ENCODE measurements at places on chromosomes 12 and 14. TPM values are rescaled to one million over a fixed set of nuclear protein-coding genes. Genes with fewer than 3 reads are reported as not detected.

KRT71 gene
- polyA plus RNA-seq = not detected

- no peak for DNase-seq
These were observed 127.3 kb downstream of the RFLNA start for GRCh38 chr12:124422142-124422569.

DNA sequence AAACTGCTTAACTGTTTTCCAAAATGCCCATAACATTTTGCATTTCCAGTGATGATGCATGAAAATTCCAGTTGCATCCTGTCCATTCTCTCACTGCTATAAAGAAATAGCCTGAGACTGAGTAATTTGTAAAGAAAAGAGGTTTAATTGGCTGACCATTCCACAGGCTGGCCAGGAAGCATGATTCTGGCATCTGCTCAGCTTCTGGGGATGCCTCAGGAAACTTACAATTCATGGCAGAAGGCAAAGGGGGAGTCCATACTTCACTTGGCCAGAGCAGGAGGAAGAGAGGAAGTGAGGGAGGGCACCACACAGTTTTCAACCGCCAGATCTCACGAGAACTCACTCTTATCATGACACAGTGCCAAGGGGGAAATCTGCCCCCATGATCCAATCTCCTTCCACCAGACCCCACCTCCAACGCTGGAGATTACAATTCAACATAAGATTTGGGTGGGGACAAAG, 18.2 kb upstream of the CLEC2D start:
- DNase-seq = no peak

DNA sequence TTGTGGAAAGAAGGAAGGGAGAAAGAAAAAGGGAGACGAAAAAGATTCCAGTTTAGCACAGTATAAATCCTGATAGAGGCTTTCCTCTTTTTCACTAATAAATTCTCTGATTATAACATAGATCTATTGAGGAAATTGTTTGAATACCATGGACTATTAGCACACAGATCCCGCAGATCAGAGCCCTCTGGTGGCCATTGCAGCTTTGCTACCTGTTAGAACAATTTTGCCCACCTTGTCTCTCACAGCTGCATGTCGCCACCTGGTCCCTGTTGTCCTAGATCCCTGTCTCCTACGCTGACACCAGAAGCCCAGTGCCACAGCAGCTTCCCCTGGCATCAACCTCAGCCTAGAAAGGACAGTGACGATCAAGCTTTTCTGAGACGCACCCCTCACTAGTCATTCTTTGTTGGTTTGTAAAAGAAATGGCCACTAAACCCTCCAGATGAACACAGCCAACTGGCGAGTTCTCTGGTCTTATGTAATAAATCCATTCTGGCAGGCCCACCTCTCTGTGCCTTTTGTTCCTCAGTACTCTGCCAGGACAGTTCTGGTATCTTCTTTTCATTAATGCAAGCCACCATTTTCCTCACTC, 9.9 kb downstream of the GPHB5 start:
- DNase-seq = peak; percentile 7

- DNase-seq = no peak
These were observed 22.6 kb upstream of the TRAF3 start for GRCh38 chr14:102754370-102755262.

STYX gene
- polyA plus RNA-seq = 19.0 TPM

PRB2 gene
- 1.5 TPM for polyA plus RNA-seq

BEST3 gene
- 0.48 TPM for polyA plus RNA-seq

DNA sequence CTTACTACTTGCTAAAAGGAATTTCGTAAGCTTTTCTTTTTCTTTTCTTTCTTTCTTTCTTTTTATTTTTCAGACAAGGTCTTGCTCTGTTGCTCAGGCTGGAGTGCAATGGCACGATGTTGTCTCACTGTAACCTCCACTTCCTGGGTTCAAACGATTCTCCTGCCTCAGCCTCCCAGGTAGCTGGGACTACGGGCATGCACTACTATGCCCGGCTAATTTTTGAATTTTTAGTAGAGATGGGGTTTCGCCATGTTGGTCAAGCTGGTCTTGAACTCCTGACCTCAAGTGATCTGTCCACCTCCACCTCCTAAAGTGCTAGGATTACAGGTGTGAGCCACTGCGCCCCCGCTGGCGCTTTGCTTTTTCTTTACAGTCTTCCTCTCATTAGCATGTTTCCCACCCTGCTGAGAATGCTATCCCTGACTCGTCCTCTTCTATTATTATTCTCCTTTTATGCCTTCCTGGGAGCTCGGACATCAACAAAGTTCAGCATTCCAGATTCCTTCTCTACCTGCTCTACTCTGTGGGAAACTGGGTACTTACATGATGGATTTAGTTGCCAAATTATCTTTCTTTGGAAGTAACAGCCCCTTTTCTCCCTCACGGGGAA, 3.1 kb downstream of the MTHFD1 start:
- no peak for DNase-seq

CIROP gene
- polyA plus RNA-seq = not detected

DNA sequence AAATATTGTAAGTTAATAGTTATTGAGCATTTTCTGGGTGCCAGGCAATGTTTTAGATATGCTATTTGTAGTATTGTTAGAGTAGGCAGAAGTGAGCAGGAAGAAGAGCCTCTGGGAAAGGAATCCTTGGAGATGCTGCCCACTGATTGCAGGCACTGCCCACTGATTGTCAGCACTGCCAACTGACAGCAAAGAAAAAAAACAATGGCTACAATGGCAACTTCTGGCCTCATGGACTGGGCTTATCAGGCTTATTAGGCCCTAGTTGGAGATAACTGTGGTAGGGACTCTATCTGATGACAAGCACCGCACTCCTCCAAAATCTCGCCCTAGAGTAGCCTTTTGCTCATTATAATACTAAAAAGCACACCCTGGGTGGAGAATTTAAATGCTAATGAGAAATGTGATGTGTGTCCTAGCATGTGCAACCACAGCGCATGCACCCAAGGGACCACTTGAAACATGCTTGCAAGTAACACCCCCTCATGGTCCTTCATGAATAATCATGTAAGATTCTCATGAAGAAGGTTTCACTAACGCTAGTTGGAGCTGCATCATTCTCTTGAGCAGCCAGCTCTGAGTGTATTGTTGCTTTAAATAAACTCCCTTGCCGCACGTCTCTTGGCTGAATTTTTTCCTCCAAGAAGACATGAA, 103.5 kb upstream of the PPP4R3A start:
- DNase-seq = no peak

GRCh38 chr12:62403031-62403430, 63.6 kb upstream of the MON2 start:
- DNase-seq = no peak

- DNase-seq = peak; percentile 74
These were observed 182.5 kb downstream of the VRK1 start for GRCh38 chr14:96979611-96980074.

NEUROD4 gene
- not detected for polyA plus RNA-seq

DNA sequence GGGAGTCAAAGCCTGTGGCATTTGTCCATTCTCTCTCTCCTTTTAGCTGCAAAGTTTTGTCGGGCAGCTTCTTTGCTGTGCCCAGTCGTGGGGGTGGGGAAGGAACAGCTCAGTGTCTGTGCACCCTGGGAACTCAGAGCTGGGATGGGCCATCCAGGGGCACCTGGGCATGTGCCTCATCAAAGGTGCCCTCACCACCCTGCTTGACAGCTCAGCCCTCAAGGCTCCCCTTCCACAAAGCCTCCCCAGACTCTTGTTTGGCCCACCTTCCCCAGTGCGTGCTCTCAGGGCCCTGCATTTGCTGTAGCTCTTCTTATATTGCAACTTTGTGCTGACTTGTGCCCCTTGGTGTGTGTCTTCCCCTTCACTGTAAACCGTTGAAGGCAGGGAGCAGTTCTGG, 112.6 kb downstream of the ESRRB start:
- no peak for DNase-seq

DNA sequence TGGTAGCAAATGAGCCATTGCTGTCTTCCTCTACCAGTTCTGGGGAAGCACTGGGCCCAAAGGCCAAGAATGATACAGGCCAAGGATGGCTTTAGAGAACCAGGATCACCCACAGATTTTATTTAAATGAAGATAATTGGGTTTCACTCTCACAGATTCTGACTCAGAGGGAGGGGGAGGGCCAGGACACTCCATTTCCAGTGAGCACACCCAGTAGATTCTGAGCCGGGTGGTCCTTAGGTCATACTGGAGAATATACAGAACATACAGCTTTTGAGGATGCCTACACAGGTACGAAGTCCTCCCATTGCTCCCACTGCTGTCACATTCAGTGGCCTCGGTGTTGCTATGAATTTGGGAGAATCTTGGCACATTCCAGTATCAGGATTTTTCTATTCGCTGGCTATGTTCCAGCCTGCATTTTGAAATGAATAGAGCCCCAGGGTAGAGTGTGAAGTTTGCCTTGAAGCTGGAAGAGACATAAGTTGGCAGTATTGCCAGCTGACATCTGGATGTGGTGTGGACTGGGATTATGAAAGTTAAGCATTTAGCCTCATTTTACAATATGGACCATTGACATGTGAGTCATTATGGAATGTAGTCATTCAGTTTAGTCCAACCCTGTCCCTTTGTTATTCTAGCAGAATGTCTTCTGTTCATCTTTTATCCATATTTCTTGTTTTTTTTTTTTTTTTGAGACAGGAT, 45.8 kb upstream of the POC1B start:
- no peak for DNase-seq

DNA sequence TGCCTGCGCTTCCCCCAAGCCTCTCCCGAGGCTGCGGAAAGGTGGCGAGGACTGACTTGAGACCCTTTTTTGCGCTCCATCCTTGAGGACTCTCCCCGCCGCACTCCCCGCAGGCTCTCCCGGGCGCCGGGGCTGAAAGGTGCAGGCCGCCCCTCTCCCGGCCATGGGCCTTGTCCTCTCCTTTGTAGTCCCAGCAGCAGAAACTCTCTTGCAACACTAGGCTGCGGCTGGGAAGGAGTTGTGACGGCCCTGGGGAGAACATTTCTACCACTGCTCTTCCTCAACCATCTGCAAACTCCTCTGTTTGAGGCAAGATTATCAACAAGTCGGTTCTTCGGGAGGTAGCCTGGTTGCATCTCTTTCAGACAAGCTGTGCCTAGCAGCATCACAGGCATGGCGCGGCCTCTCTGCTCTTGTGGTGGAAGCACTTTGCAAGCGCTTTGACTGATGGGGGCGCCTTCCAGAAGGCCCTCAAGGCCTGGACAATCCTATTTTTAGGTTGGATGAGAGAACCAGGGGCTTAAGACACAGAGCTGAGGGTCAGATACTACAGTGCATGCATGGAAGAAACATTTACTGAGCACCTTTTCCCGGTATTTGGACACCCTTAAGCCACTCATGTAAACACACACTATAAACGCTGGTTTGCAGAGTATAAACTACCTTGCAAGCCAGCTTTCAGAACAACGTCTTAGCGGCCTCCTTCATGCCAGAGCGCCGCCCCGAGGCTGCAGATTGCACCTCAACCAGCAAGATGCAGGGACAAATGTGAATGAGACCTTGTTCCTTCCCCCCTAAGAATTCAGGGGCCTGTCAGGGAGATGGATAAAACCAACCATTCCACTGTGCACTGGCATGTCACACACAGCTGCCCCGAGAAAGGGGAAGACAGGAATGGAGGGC, 1.2 kb upstream of the PRIMA1 start:
- no peak for DNase-seq

STON2 gene
- polyA plus RNA-seq = 62.3 TPM

- no peak for DNase-seq
These were observed 1.9 kb downstream of the RTL1 start for GRCh38 chr14:100901391-100902183.

DNA sequence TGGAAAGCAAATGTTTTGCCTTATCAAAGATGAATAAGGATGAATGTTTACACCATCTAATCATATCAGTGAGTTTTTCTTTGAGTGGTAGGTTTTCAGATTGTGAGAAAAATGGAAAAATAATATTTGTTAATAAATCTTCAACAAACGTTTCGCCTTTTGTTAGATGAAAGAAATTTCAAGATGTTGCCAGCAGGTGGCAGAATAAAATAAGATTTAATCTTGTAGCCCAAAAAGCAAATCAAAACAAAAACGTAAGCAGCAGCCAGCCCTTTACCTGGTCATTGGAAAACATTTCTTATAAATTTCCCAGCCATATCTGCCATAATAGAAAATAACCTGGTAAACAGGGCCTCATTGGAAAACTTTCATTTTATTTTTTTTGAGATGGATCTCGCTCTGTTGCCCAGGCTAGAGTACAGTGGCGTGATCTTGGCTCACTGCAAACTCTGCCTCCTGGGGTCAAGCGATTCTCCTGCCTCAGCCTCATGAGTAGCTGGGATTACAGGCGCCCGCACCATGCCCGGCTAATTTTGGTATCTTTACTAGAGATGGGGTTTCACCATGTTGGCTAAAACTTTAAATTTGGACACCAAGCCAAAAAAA, 15.4 kb upstream of the TMEM120B start:
- peak; percentile 63 for DNase-seq

GRCh38 chr14:80077262-80077661, 134.0 kb downstream of the DIO2 start:
- DNase-seq = no peak

DNA sequence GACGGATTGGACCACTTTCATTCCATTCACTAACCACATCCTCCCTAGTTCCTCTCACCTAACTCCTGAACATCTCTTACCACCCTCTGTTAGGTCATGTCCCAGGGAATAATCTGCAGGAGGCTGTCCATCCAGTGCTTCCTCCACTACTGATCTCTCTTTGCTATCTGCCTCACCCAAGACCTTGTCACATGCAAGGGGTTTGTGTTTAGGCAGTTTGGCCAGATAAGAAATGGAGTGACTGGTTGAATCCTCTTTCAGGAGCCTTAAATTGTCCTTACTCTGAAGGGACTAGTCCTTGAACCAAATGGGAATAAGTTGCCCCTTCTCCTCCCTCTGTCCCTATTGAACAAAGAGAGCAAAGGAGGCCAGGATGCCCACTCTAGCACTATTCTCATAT, 249.2 kb upstream of the BTG1 start:
- DNase-seq = no peak

- peak; percentile 49 for DNase-seq
These were observed 16.7 kb downstream of the LGR5 start for GRCh38 chr12:71456316-71456715.

DNA sequence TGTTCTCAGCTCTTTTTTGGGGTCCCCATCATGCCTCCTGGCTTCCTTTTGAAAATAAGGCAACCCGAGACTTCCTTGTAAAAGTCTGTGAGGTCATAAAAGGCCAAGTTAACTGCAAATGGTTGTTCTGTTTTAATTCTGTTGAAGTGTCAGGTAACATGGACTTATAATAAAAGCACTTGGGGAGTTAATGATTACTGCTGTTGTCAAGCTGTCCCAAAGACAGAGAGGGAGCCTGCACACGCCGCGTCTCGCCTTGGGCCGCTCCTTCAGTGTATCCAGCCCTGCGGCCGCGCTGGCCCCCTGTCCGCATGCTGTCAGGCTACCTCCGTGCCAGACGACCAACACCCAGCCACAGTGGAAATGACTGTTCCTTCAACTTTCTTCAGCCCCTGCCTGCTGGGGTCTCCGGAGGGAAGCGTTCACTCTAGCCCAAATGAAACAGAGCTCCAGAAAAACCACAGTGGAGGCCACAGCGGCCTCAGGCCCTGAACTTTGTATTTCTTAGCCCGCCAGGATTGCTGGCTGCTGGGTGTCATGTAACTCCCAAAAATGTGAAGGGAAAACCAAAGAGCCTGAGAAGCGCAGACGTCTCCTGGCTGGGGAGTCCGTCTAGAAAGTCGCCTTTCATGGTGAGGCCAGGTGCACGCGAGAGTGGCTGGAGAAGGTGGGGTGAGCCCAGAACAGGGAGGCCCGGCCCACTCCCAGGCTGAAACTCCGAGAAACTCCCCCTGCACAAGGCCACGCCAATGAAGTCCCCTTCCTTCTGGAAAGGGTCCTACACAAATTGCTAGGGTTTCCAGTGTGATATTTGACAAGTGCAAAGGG, 189.1 kb downstream of the ZFP36L1 start:
- DNase-seq = no peak

MUCL1 gene
- 0.25 TPM for polyA plus RNA-seq

GRCh38 chr12:1741154-1741949, 50.5 kb downstream of the ADIPOR2 start:
- no peak for DNase-seq

GOLGA5 gene
- 42.7 TPM for polyA plus RNA-seq

Data from left kidney (tissue), 8 donors.